ENCODE measurements at places on chromosomes 3 and 15.

GRCh38 chr3:46709721-46710120 is 7.9 kb downstream of the PRSS50 start:
- DNase-seq = no peak

GRCh38 chr3:31105438-31106077 is 211.1 kb upstream of the GADL1 start:
- DNase-seq = peak; percentile 32

DNA sequence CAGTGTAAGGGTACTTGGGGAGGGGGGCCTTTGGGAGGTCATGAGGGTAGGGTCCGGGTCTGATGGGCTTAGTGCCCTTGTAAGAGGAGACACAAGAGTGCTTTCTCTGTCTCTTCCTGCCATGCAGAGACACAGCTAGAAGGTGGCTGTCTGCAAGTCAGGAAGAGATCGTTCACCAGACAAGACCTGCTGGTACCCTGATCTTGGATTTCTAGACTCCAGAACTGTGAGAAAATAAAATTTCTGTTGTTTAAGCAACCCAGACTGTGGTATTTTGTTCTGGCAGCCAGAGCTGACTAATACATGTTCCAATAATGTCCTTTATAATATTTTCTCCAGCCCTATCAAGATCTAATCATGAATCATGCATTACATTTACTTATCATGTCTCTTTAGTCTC is 130.0 kb upstream of the VEPH1 start:
- no peak for DNase-seq

DNA sequence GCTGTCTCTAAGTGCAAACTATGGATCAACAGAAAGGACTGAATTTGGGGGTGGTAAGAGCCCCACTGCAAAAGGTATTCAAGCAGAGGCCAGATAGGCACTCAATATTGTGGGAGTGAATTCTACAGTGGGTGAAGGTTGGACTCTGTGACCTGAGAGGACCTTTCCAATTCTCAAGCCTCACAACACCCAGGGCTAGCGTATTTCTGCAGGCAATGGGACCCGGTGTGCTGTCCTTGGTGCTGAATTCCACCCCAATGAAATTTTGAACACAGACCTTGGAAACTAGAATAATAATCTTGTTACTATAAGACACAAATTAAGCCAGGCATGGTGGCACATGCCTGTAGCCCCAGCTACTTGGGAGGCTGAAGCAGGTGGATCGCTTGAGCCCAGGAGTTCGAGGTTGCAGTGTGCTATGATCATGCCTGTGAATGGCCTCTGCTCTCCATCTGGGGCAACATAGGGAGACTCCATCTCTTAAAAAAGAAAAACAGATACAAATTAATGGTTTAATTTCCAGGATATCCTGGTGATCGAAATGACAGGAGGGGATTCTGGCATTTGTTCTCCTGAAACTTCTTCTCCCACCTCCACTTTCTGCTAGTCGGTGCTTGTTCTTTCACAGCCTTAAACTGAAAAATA is 135.4 kb downstream of the RAB11A start:
- no peak for DNase-seq

DNA sequence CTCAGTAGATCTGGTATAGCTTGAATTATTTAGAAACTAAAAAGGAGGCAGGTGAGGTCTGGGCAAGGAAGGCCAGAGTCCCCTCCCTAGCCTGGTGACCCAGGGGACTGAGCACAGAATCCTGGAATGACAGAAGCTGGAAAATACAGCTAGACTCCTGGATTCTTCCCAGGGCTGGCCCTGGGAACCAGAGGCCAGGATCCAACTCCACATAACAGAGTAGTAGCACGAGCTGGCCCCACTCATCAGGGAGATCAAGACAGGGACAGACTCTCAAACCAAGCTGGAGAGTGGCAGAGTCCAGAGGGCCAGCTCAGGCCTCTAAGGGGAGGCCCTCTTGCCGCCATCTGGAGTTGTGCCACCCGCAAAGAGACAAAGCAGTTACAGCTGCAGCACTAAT is 10.7 kb downstream of the VIPR1 start:
- no peak for DNase-seq

DNA sequence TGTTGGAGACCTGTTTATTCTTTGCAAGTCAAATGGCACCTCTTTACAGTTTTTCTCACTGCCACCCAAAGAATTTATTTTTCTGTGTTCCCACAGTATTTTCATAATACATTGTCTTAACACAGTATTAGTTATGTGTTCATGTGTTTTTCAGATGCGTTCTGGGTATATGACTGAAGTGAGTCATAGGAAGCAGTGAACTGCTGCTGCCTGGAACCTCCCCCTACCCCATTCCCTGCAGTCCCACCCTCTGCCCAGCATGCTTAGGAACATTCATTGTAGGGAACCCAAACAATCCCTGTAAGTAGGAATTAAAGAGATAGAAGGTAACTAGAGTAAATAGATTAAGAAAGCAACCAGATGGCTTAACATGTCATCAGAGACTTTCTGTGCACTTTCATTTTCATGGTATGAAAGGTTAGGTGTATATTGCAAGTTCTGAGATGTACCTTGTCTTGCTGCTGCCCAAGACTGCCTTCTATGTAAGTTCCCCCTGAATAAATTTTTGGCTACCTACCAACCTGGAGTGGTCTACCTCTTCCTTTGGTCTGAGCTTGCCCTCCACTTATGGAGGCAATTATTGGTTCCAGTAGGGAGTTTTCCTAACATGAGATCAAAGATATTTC is 21.9 kb upstream of the SQOR start:
- no peak for DNase-seq

- DNase-seq = no peak
Observed at GRCh38 chr3:183131735-183132134, 30.8 kb downstream of the LAMP3 start.

GRCh38 chr15:49372366-49372765 is 50.7 kb upstream of the FGF7 start:
- DNase-seq = no peak

DNA sequence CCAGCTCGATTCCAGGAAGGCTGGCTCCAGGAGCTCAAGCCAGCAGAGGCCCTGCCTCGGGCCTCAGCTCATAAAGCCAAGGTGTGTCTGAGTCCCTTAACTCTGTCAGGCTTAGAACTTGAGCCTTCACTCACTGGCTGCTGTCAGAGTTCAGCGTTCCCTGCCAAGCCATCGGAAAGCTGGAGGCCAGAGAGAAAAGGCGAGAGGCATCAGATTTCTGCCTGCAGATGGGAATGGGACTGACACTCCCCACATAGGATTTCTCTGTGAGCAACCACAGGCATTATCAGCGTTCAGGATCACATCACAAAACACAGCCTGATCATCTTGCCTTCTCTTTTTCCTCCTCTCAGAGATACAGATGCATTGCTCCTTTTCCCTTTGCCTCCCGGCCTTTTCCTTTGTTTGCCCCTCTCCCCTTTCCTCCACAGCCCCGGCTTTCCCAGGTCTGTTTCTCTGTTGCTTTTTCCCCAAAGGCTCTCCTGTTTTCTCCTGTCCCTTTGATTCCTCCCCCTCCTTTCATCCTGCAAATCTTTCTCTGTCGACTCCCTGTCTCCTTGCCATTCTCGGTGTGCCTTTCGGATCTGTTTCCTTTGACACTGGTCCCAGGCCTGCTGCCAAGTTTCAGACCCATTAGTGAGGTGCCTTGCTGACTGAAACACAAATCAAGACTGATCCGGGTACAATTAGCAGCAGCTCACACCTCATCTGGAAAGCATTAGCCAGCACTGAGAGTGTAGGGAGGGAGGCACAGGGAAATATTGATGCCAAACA is 44.5 kb upstream of the BOC start:
- DNase-seq = no peak

- no peak for DNase-seq
Observed at GRCh38 chr3:49930922-49931321, 1.3 kb upstream of the MON1A start.

DNA sequence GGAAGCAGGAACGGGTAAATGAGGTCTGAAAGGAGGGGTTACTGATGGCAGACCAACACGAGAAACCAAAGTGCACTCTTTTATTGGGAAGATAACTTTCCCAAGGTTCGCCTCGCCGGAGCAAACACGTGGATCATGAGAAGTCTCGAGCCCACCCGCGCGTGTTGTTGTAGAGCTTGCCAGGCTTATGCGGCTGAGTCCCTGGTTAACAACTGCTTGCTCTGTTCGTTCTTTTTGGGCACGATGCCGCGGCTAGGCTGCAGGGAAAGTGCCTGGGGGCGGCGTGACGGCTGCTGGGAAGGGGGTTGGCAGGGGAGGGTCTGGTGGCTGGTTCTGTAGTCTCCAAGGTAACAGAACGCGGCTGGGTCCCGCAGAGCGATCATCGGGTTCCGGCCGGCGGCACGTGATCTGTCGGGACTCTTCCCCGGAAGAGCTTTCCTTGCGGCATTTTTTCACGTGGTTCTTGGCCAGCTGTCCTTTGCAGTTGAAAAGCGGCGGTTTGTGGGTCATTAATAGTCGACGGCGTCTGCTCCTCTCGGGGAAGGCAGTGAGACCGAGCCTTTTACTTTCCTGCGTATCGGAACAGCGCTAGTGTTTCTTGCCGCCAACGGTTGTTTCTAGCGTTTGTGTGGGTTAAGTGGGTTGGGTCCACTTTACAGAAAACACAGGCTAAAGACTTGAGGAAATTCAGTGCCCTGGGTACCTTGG is 1.5 kb downstream of the MGA start:
- DNase-seq = peak; percentile 52
